ENCODE measurements at places on chromosomes 5 and 9.

DNA sequence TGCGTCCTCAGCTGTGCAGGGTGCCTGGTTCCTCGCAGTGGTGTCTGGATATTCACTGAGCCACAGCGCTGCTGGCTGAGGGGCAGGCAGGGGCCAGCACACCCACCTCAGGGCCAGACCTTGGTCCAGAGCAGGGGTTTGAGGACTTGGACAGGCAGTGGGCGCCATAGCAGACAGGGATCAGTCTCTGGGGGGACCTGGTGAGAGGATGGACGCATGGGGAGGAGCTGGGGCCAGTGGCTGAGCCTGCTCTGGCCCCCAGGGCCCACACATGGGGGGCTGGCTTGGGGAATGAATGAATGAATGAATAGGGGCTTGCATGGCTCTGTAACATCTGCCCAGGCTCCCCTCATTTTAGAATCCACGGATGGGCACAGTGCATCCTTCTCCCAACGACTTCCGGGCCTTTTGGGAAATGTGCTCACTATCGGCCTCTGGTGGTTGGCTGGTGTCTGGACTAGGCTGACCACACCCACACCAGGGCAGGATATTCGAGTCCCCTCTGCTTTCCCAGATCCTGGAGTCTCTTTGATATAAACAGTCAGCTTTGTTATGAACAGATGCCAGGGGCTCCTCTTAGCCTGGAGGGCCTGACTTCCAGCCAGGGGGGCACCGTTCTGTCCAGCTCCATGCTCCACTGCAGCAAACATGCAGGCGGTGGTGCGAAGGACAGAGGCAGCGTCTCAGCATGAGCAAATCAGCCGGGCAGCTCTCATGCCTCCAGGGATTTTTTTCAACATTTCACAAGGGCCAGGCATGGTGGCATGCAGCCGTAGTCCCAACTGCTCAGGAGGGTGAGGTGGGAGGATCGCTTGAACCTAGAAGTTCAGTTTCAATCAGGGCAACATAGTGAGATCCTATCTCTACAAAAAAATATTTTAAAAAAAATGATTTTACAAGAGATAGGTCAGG, 62.6 kb downstream of the NEK6 start:
- peak; percentile 14 for DNase-seq

- no peak for DNase-seq
Observed at GRCh38 chr5:173581408-173582215, 34.8 kb downstream of the BOD1 start.

DNA sequence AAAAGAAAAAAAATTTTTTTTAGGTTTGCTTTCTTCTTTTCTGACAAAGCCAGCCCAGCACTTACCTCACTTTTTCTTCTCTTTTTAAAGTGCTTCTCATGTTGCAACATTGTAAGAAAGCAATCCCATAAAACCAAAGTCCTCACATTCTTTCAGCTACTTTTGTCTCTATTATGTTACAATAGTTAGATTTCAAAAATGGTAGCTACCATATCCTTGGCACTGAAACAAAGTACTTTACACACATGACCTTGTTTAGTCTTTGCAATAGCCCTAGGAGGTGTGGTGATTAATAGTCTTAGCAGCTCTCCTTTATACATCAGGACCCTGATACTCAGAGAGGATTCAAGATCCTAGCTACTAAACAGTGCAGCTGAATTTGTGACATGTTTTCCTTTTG, 23.5 kb upstream of the CARTPT start:
- DNase-seq, result no peak

DNA sequence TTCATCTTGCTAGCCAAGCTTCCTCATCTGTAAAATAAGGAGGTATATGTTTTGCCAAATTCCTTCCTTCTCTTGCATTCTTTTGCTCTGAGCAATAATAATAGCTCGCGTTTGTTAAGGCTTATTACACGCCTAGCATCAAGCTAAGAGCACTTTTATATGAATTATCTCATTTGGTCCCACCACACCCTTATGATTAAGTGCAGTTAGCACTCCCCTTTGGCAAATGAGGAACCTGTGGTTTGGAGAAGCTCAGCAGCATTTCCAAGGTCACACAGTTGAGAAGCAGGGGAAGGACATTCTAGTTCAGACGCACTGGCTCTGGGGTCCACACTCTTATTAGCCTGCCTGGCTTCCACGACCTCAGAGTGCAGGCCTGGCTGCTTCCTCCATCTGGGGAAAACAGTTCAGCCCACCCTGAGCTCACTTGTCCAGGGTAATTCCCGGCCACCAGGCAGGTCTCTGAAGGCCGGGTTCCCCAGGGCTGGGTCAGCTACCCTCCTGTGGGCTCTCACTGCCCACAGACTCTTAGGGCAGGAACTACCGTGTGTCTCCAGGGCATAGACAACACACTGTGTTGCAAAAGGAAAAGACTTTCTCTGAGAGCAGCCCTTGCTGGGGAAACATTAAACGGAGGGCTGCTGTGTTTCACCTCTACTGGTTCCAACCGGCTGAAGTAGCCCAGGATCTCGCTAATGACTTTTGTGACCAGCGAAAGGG, 9.9 kb upstream of the FBP1 start:
- no peak for DNase-seq

GRCh38 chr9:12815888-12816287, 41.1 kb downstream of the LURAP1L start:
- DNase-seq, result no peak

DNA sequence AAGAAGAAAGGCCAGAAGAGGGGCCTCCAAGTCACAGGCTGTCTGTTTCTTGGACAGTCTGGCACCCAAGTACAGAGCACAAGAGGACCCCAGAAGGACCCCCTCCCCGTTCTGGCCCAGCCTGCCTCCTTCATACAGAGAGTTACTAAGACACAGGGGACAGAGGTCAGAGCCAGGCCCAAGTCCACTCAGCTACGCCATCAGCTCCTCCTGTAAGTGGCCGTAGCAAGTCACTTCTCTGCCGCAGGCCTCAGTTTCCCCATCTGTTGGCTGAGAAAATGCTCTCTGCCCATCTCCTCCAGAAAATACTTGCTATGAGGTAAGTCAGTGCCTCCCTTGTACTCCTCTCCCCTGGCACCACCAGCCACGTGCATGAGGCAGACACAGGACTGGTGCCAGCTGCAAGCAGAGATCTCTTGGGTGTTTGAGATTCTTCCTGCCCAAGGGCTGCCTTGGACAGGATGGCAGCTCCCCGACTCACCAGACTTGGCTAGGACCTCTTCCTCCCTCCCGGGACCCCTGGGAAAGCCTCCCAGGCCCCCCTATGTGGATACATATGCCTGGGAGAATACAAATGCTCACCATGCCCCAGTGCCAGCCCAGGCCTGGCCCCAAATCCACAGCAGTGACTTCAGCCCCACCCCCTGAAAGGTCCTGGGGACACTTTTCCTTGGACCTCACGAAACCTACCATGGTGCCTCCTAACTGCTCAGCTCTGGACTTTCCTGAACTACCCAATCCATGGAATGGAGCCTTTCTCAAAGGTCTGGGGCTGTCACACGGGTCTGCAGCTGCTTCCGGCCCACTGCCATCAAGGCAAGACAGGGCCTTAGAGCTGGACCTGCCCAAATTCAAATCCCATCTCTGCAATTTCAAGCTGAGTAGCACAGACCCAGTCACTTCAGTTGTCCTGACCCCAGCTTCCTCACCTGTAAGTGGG, 5.1 kb downstream of the EEIG1 start:
- no peak for DNase-seq

DNA sequence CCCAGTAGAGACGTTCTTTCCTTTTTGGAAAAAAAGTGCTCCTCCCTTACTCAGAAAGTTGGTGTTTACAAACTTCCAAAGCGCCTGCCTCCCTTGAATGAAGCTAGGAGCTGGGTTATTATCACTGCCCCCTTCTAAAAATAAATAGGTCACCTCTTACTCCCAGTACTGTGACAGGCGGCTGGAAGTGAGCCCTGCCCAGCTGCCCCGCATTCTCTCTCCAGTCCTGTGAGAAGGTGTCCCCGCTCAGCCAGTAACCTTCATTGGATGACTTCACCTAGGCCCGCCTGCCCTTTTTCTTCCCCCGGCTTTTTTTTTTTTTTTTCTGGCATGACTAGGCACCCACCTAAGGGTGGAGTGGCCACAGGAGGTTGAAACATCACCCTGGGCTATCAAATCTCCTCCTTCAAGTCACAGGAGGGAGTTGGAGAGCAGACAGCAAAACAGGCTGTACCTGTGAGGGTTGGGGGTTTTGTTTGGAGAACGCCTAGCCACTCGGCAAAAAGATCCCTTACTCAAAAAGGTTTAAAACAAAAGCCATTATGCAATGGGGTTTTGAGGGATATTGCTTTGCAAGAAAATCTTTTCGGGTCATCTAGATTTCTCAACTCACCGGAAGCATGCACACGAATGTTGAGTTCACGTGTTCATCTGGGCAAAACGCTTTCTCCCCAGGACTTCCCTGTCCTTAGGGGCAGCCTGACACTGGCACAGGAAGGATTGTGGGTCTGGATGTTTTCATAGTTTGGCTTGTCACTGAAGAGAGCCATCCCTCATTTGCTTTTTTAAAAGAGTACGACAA, 43.3 kb upstream of the ZNF622 start:
- DNase-seq, result no peak

DNA sequence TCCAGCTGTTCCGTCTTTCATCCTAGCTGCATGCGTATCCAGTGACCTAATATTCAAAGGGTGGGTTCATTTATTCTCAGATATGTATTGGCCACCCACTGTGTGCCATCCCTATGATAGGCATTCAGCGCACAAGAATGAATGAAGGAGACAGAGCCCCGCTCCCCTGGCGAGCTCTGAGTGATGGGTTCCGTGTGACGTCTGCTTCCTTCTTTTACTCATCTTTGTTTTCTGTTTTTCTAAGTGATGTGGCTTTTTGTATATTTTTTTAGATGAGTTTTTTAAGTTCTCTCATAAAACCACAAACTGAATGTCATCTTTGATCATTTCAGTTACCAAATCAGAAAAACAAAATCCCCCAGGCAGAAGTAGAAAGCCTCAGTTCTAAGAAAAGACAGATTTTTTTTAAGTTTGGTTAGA, 168.3 kb upstream of the OTULINL start:
- no peak for DNase-seq

- no peak for DNase-seq
Observed at GRCh38 chr5:72634444-72634843, 127.2 kb upstream of the ZNF366 start.

DNA sequence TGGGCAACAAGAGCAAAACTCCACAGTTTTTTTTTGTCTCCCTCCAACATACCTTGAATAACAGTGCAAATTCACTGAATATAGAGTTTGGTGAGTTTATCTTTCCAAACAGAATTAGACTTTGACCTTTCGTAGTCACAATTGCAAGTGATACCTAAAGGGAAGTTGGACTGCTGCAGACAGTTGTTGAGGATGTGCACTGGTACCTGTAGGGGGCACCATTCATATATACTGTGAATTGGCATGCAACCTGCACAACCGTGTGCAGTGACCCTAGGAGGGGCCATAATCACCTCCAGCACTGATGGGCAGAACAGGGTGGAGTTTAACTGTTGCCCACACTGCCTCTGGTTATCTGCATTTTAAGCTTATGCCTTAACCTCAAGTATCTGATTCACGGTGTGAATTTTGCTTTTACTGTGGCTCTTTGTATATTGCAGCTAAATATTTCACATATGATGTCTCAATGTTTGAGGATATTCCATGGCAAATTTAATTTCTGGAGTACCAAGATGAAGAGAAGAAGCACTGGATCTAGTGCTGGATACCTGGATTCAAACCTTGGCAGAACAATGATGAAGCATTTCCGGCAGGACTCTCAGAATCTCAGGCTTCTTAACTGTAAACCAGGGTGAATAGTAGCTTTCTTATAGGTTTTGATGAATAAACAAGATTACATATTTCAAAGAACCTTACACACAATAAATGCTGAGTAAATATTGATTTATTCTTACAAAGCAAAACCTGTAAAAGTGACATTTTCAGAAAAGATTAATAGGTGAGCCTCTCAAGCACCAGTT, 144.3 kb downstream of the ACTBL2 start:
- DNase-seq, result no peak

GRCh38 chr5:143629871-143630659, 181.9 kb upstream of the HMHB1 start:
- DNase-seq, result no peak

- no peak for DNase-seq
Observed at GRCh38 chr9:69578026-69578425, 94.1 kb downstream of the APBA1 start.

GRCh38 chr5:10838038-10838437, 77.0 kb upstream of the DAP start:
- DNase-seq, result no peak

- no peak for DNase-seq
Observed at GRCh38 chr9:113499153-113499875, 35.8 kb downstream of the RGS3 start.

GRCh38 chr5:132363431-132364112, 5.9 kb upstream of the SLC22A5 start:
- no peak for DNase-seq

DNA sequence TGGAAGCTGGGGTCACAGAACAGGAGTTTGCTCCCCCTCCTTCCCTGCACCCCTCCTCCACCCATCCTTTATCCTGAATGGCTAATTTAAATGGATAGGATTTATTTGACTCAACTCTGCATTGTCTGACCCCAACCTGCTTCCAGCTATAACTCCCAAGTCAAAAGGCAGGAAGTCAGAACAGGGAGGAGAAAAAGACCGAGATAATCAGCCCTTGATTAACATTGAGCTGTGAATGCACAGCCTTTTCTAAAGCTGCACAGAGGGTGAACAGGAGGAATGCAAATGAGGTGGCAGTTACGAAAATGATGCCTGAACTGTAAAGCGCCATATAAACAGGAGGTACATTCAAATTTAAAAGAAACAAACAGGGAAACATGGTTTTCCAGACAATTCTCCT, 152.8 kb downstream of the SPOCK1 start:
- DNase-seq, result no peak

- no peak for DNase-seq
Observed at GRCh38 chr5:63145167-63145566, 566.5 kb downstream of the LRRC70 start.

DNA sequence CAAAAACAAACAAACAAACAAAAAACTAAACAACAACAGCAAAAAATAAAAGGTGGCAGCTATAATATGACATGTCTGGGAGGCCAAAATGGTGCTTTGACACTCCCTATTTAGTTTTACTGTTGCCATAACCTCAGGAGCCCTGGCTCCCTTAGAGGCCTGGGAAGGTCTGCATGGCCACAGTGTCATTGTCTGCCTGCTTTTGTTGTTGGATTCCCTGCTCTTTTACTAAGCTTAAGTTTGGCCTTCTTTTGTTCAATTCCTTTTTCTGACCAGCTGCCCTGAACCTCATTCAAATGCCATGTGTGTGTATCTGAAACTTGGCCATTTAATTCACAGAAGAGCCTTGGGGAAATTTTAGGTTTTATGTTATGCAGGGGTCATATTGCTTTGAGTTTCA, 458.2 kb downstream of the TMEM232 start:
- no peak for DNase-seq

DNA sequence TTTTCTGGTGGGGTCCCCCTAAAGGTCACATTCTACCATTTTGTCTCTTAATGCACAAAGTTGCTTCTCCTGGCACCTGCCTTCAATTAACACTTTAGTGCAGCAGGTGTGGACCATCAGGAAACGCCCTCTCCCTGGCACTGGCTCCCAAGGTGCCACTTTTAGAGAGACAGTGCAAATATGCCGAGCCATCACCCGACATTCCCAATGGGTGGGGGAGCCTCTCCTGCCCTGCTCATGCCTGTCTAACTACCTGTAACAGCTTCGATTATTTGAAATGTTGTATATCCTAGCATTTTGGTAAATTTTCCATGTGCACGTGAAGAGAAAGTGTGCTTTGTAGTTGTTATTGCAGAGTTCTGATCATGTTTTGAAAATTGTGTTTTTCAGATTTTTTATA, 13.2 kb upstream of the LRRC14B start:
- no peak for DNase-seq

- DNase-seq, result no peak
Observed at GRCh38 chr9:71079451-71079850, 42.0 kb downstream of the TRPM3 start.

GRCh38 chr9:35728041-35728971, 3.7 kb downstream of the TLN1 start:
- no peak for DNase-seq
